ENCODE measurements at places on chromosomes 2 and 18.

DNA sequence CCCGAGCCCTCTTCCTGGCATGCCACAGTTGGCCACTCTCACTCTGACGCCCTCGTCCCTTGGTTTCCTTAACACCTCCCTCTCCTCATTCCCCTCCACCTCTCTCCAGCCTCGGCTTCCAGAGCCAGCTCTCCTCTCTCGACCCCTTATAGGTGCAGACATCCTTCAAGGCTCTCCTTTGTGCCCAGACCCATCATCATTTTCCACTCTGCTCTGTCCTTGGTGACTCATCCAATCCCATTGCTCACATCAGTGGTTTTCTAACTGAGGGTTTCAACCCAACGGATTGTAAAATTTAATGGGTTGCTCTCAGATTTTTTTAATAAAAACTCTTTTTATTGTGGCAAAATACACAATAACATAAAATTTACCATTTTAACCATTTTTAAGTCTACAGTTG is 6.2 kb downstream of the ST8SIA5 start:
- no peak for DNase-seq

DNA sequence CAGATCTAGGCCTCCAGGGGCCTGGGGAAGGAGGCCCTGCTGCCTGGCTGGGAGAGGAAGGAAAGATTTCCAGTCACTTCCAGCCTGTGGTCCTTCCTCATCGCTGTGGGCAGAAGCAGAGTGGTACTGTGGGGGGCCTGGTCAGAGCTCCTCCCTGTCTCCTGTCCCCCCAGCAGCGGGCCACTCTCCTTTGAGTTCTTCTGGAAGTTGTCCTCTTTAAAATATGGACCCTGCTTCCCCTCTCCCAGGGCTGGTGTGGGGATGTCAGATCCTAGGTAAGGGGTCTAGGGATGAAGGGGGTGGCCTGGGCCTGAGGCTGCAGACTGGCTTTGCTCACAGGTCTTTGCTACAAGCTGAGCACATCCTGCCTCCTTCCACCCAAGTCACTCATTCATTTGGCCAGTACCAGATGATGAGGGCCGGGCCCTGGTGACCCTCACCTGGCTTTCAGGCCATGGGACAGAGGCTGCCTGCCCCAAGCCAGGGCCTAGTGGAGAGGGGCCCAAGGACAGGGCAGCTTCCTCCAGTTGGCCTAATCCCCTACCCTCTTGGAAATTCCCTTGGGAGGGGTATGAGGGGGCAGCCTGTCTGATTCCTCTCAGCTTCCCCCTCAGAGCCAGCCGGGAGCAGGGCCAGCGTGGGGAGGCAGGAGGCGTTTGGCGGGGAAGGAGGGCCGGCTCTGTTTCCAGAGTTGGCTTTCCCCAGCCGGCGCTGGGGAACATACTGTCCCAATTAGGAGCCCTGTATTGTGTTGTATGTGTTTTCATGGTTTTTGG is 231.9 kb downstream of the DYSF start:
- no peak for DNase-seq

DNA sequence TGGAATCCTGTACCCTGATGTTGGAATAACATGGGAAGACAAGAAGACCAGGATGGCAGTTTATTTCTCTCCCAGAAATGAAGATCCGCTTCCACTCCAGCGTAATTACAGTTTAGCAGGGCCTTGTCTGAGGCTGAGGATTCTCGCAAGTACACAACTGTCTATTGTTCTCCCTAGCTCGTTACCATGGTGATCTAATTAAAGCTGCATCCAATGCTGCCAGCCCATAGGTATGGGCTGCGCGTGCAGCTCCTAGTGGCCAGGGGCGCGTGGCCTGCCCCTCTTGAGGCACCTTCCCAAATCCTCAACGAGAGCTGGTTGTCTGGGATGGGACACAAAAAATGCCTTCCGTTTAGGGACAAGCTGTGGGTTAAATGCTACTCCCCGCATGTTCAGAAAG is 344.9 kb downstream of the CYRIA start:
- DNase-seq = no peak

GRCh38 chr2:173647681-173648311 is 293.1 kb downstream of the CDCA7 start:
- no peak for DNase-seq

GRCh38 chr2:224646242-224646846 is 61.2 kb upstream of the CUL3 start:
- DNase-seq = no peak

GRCh38 chr2:158618891-158619490 is 162.2 kb downstream of the PKP4 start:
- no peak for DNase-seq

GRCh38 chr2:197875763-197876162 is 71.4 kb downstream of the PLCL1 start:
- no peak for DNase-seq

Measured in stimulated activated CD4-positive, alpha-beta T cell treated with anti-CD3 and anti-CD28 coated beads, TNF-alpha, amount 100 ng/mL, for 4 hours (primary cell).